GM13976 (cell line): ENCODE measurements at places on chromosomes 2 and 18.

- DNase-seq = no peak
These were observed 143.3 kb downstream of the PXDN start for GRCh38 chr2:1601067-1601412.

DNA sequence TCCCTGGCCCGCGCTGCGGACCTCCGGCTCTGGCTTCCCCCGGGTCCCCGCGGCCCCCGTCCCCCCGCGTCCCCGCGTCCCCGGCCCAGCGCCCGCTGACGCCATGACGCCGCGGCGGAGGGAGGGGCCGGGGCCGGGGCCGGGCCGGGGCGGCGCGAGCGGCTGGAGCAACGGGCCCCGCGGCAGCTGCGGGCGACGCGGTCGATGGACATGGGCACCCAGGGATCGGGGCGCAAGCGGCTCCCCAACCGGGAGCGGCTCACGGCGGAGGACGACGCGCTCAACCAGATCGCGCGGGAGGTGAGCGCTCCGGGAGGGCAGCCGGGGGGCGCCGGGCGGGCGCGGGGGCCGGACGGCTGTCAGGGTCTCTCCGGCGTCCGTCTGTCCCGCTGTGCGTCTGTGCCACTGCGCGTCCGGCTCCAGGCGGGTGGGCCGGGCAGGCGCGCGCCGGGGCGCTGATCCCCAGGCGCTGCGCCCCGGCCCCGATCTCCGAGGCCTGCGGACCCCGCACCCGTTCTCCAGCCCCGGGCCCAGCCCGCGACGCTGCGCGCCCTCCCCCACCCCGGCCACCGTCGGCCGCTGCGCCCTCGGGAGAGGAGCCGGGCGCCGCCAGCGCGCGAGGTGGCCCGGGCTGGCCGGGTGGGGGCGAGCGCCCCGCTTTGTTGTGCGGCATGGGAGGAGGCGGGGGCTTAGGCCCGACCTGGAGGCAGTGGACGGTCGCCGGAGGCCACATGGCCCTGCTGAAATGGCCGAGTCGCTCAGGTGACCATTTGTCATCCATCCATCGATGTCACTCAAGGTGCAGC, at the start of gene LRRFIP1:
TSS of gene LRRFIP1 (plus strand) at position 147 of the 806 bp plus-strand sequence. CDS start at position 205, 58 bp downstream.
- no peak for DNase-seq

- no peak for DNase-seq
These were observed 23.4 kb downstream of the ADRA2B start for GRCh38 chr2:96092951-96093350.

DNA sequence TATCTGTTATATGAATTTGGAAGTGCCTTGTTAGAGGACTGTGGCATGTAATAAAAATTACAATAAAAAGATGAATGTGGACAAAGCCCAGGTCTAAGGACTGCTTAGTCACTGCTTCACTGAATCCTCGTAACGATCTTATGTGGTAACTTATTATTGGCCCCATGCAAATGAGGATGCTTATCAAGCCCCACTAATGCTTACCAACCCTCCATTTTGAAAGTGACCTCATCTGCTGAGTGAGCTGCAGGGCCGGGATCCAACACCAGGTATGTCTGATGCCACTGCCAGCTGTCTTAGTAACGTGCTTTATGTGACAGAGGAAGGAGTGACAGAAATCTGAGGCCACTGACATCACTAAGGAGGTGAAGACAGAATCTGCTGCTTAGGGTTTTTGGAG, 65.3 kb upstream of the CCDC85A start:
- DNase-seq = no peak

- no peak for DNase-seq
These were observed 1019.5 kb upstream of the LRRTM1 start for GRCh38 chr2:81324046-81324445.

DNA sequence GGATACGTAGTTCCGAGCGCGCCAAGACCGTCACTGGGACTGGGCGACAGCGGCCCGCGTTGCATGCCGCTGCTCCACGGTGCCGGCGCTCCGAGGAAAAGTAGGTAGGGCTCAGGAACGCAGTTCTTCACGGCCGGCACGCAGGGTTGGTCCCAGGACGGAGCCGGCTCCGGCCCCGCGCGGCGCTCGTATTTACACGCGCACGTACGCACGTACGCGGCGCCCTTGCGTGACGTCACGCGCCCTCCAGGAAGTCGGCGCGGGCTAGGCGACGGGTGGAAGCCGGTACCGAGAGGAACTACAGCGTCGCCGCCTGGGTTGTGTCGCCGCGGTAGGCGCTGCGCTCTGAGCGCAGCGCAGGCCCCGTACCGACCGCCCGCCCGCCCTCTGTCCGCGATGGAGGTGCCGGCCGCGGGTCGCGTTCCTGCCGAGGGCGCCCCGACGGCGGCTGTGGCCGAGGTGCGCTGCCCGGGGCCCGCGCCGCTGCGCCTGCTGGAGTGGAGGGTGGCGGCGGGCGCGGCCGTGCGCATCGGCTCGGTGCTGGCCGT, at the start of gene CTDP1:
TSS of gene CTDP1 (plus strand) at position 252 of the 548 bp plus-strand sequence. CDS start at position 397, 145 bp downstream.
- DNase-seq = peak; percentile 95

- DNase-seq = no peak
These were observed 1193.4 kb downstream of the DSC3 start for GRCh38 chr18:29849144-29849543.

GRCh38 chr2:104703669-104704068, 150.2 kb upstream of the POU3F3 start:
- DNase-seq = no peak

DNA sequence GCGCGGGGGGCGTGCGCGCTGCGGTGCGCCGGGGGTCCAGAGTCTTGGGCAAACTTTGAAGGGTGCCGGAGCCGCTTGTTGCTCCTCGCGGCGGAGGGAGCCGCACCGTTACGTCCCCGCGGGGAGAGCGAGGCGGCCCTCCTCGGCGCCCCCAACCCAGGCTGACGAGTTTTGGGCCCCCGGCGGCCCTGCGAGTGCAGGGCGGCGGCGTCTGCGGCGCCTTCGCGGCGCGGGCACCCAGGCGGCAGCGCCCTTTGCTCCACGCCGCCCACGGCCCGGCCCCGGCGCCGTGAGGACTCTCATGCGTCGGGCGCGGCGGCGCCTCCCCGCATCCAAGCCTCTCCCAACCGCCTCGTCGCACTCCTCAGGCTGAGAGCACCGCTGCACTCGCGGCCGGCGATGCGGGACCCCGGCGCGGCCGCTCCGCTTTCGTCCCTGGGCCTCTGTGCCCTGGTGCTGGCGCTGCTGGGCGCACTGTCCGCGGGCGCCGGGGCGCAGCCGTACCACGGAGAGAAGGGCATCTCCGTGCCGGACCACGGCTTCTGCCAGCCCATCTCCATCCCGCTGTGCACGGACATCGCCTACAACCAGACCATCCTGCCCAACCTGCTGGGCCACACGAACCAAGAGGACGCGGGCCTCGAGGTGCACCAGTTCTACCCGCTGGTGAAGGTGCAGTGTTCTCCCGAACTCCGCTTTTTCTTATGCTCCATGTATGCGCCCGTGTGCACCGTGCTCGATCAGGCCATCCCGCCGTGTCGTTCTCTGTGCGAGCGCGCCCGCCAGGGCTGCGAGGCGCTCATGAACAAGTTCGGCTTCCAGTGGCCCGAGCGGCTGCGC, 814 bp downstream of the FZD7 start:
- peak; percentile 49 for DNase-seq
